ENCODE measurements at places on chromosomes 16 and 17.
A peak's percentile ranks its signal among the peaks of the same experiment; 100 is the strongest.

GRCh38 chr17:59139939-59140338 lies 15.0 kb downstream of the SKA2 start:
- DNase-seq = no peak

GRCh38 chr16:13348416-13348815 lies 447.0 kb downstream of the SHISA9 start:
- DNase-seq = no peak

DNA sequence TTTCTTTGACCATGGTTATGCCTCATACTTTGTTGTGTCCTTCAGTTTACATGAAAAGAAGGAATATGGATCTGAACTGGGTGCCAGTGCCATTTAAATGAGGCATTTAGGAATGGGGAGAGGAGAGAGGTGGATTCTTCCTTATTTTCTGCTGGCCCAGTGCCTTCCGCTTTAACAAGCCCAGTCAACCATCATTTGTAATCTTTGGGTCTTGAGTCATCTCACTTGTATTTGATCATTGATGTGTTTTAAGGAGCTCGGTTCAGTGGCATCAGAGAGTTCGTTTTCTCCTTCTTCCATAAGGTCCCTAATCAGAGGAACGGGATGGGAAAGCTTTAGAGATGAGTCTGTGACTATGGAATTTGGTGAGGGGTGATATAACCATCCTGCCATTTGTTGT lies 334.9 kb downstream of the WWOX start:
- DNase-seq = no peak

DNA sequence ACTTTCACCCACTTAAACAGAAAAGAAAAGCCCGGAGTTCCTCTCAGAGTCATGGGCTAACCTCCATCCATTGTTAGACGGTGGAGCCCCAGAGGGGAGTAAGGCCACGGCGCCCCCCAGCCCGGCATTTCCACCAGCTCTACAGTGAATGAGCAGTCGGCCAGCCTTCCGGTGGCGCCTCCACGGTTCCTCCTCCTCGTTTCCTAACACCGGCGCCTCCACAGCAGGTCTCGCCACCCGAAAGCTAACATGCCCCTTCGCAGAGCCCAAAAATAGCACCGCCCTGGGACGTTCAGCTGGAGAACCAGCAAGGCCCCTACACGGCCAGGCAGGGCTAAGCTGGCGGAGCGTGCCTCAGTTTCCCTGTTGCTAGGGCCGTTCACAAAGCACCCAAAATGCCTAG lies 858 bp downstream of the MMD start:
- peak; percentile 37 for DNase-seq

GRCh38 chr16:48117217-48118105 lies 38.3 kb downstream of the ABCC12 start:
- peak; percentile 89 for DNase-seq

DNA sequence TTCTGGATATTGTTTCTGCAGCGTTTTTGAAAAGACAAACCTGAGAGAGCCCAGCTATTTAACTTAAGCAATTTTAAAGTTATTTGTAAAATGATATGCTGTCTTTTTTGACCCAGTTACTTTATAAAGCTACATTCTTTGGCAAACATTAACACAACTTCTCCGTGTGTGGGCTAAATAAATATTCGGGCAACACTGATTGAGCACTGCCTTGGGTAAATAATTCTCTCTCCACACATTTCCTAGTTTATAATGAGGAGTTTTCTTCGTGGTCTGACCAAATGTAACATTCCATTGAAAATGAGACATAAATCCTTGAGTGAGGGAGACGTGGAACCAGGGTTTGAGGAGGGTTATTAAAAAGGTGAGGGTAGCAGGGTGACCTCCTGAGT lies 142.8 kb downstream of the WWOX start:
- no peak for DNase-seq

- DNase-seq = no peak
Observed at GRCh38 chr17:9004132-9004960, 17.0 kb upstream of the NTN1 start.

GRCh38 chr17:14747603-14747950 lies 446.7 kb downstream of the HS3ST3B1 start:
- DNase-seq = no peak

DNA sequence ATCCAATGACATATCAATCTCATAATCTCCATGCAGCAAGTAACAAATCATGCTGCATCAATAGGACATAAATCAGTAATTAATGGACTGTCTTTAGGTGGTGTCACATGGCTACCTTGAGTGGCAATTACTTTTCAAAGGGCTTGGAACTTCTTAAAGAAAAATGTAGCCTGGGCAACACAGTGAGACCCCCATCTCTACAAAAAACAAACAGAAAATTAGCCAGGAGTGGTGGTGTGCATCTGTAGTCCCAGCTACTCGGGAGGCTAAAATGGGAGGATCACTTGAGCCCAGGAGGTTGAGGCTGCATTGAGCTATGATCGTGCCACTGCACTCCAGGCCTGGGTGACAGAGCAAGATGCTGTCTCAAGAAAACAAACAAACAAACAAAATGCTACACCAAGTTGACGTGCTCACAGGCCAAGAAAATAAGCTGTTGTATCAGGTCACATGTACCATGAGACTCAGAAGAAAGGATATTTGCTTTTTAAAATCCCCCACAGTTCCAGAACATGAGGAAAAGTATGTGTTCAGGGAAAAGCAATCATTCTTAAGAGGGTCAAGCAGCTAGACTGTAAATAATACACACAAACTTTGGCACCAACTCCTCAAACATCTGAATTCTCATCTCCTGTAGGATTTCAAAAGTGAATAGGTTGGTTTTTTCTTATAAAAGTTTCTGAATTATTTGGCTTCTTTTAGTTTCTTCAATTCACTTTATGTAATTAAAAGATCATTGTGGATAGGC lies 23.8 kb upstream of the ERN1 start:
- no peak for DNase-seq

GRCh38 chr17:81466564-81467472 lies 45.8 kb downstream of the ACTG1 start:
- no peak for DNase-seq

GRCh38 chr16:16982614-16983013 lies 488.1 kb downstream of the XYLT1 start:
- DNase-seq = no peak

DNA sequence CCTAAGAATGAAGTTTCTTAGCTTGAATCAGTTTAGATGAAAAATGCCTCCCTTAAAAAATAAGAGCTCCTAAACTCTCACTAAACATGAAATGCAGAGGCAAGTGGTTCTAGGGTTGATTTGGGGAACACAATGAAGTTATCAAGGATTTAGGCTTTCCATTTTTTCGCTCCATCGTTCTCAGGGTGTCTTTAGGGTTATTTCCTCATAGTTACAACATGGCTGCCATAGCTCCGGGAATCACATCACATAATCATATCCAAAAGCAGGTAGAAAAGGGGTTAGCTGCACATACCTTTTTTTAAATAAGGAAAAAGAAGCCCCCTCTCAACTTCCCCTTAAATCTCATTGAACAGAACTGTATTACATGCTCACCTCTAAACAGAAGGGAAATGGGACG lies 21.4 kb downstream of the ZP2 start:
- DNase-seq = no peak

- no peak for DNase-seq
Observed at GRCh38 chr16:87266846-87267245, 50.3 kb downstream of the C16orf95 start.

DNA sequence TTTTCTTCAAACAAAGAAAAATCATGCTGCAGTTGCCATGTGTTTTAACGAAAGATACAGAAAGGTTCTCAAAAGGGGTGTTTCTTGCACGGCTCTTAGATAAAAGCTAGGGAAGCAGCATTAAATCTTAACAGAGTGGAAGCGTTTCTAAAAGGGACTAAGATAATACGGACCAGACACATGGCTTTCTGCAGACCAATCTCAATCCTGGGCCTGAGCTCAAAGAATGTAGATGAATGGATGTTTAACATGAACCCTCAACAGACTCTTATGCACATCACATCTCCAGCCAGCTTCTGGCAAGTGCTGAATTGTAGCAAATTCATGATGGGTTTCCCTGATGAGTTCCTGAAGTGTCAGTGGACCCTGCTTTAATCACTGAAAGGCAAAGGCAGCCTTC lies 80.2 kb upstream of the COX10 start:
- no peak for DNase-seq

- no peak for DNase-seq
Observed at GRCh38 chr17:13749891-13750235, 148.1 kb upstream of the HS3ST3A1 start.

Measured in GM13976 (cell line).